NCI-H2171 treated with DMSO at 0.1 percent for 48 hours (cell line): ENCODE measurements at places on chromosomes 2 and 18.

GRCh38 chr2:35081001-35081621, 1274.5 kb upstream of the CRIM1 start:
- DNase-seq = no peak

DNA sequence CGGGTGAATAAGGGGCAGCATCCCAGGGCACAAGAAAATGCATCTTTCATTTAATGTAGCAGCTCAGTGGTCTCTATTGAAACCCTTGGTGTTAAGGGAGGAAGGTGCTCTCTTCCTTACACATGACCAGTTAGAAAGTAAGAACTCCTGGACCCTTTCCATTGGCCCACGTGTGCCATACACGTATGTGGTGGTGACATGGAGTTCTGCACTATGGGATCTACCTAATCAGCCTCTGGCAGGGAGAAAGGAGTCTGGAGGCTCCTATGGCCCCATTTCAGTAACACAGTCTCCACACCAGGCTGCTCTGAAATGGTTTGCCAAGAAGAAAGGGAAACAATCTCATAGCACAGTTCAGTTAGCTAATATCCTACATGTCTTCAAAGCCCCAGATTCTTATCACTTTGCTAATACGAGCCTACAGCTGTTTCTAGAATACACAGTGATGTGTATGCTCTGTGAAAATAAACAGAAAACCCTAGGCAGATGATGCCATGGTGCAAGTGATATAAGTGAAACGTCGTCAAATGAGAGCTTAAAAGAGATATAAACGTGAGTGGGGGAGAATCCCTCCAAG, 7.0 kb downstream of the EFEMP1 start:
- no peak for DNase-seq

GRCh38 chr2:166841679-166842078, 46.6 kb upstream of the XIRP2 start:
- no peak for DNase-seq

DNA sequence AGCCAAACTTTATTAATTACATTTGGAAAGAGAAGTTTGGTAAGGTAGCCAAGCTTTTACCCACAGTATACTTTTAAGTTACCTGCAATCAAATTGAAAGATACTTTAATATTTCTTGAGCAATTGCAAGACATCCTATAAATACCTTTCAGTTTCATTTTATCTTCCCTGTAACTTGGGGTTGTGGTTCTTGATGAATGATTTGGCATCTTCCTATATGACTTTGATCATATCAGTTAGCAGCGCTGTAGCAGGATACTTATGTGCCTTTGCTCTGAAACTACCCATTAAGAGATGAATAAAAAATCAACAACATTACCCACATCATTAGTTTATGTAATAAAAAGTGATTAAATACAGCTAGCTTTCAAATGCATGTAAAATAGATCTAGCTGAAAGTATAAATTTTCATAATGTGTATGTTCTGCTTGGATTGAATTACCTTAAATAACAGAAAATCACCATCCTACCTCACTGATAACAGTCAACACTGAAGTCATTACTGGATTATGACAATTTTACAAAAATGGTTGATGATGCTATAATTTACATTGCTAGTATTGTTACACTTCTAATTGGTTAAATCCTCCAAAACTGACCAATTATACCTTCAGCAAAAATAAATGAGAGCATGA, 50.4 kb downstream of the MMADHC start:
- DNase-seq = no peak

- DNase-seq = no peak
Observed at GRCh38 chr2:222774941-222775340, 85.9 kb upstream of the ACSL3 start.

DNA sequence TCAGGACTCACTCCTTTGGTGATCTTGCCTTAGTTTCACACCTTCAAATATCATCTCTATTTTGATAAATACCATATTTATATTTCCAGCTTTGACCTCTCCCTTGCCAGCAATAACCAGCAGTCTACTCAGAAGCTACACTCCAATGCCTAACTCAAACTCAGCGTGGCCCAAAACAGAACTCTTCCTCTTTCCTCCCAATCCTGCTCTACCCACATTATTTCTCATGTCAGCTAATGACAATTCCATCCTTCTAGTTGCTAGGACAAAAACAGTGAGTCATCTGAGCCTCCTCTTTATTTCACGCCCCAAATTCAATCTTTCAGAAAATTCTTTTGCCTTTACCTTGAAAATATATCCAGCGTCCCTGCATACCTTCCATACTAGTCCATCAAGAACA, 23.5 kb downstream of the CYRIA start:
- DNase-seq = no peak

- no peak for DNase-seq
Observed at GRCh38 chr2:113406114-113406513, 31.4 kb upstream of the ZNG1B start.

GRCh38 chr2:32314886-32315285, 37.2 kb downstream of the YIPF4 start:
- no peak for DNase-seq

DNA sequence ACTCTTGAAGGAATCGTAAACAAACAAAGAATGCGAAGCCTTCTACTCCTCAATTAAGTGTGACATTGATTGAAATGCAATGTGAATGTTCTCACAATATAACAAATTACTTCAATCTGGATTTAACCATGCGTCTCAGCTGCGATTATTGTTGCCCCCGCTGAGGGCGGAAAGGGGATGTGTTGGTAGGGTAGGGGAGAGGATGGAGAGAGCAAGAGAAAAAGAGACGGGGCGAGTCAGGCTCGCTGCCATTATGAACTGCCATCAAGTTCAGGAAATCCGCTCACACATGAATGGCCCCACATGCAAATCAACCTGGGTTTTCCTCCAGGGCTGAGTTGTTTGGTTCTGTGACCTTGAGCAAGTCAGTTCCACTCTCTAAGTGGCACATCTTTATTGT, 129.8 kb downstream of the PXDN start:
- no peak for DNase-seq

DNA sequence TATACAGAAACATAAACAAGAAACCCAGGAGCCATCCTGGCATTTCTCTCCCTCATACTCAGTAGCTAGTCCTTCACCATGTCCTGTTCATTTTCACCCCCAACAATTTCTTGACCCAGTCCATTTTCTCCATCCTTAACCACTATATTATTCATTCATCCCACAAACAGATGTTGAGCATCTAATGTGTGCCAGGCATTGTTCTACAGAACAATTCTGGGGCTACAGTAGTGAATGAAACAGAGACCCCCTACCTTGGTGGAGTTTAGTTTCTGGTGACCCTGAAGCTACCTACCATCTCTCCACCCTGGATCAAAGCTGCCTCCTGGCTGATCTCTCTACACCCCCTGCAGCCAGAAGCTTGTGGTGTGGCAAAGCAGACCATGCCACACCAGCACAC, 27.5 kb upstream of the BZW1 start:
- no peak for DNase-seq

GRCh38 chr18:50203801-50204604, 9.1 kb upstream of the MYO5B start:
- peak; percentile 85 for DNase-seq

DNA sequence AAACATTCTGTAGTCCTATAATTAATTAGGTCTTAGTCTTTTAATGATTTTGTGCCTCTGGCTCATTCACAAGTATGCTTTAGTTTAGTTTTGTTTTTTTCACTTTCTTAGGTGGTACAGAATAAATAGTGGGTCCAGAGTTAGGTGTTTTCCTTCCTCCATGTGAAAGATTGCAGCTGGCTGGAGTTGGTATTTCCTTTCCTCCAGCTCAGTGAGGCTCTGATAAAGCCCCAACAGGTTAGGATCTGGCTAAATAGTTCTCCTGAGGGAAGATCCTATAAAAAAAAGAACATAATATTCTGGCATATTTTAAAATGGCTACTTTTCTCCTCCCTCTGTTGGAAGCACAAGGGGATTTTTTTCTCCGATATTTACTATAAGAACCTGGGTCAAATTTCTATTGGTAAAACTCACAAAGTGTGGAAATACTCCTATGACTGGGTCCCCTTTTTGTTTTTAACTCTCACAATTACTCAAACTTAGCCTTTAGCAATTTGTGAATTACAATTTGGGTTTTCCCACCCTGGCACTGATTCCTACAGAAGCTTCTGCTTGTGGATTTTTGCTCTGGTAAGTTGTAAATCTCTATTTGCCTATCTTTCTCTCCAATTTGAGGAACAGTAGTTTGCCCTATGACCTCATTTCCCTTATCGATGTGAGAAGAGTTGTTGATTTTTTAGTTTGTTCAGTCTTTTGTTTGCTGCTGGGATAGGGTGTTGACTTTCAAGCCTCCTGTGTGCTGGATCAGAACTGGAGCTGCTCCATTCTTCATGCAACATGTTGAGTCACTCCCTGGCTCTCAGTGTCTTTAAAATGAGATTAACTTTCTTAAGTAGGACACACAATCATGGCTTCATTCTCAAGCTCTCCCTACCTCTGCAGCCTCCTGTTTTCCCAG, 500.9 kb downstream of the RNF144A start:
- no peak for DNase-seq

- DNase-seq = no peak
Observed at GRCh38 chr2:159531475-159531874, 84.9 kb downstream of the BAZ2B start.

GRCh38 chr2:71613953-71614925, 160.9 kb downstream of the DYSF start:
- DNase-seq = no peak

DNA sequence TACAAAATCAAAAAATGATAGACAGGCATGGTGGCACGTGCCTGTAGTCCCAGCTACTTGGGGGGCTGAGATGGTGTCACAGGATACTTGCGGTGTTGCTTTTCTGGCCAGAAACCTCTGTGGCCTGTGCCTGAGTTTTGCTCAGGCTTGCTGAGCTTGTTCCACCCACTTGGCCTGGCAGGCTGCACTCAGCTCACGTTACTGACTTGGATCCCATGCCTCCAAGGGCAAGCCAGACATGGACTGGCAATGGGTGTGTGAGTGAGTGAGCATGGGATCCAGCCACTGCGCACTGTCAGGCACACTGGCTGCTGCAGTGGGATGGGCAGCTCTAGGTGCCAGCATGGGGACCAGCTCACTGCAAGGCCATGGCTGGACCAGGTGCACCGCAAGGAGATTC, 67.9 kb downstream of the NCAPH start:
- DNase-seq = no peak

DNA sequence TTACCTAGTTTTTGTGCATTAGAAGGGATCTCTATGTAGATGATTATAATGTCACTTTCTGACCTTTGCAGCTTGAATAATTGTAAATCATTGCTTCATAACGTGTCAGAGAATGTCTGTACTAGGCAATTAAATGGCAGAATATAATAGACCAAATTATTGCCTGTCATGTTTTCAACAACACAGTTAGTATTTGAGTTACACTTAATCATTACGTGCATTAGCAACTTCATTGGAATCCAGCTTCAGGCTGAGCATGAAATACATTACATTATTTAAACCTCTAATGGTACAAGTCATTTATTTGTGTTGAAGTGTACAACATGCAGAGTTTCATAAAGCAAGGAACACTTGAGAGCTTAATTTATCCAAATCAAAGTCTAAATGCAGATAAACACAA, 48.0 kb downstream of the ZNF407 start:
- DNase-seq = no peak

DNA sequence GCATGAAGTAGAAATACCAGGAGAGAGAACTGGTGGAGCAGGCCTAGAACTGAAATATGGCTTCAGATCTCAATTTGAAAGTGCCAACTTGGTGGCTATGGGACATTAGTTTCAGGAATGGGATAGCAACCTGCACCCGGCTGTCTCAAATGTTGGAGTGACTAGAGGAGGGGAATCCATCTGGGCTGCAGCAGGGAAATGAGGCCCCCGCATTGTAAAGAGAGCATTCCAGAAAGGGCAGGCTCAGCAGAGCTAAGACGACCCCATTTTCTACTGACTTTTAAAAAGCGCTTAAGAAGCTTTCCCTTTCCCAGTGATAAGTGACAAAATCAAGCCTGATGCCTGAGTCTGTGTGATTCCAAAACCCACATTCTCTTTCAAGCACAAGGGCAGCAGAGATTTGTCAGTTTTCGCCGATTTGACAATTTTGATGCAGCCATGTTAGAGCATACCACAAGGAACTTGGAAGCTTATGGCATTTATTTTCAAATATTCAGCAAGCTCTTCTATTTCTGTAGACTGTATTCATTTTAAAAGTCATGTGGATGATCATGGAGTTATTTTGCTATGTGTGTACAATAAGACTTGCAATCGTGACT, 119.8 kb upstream of the ARHGAP28 start:
- no peak for DNase-seq

- no peak for DNase-seq
Observed at GRCh38 chr18:77766421-77766820, 516.8 kb downstream of the GALR1 start.

DNA sequence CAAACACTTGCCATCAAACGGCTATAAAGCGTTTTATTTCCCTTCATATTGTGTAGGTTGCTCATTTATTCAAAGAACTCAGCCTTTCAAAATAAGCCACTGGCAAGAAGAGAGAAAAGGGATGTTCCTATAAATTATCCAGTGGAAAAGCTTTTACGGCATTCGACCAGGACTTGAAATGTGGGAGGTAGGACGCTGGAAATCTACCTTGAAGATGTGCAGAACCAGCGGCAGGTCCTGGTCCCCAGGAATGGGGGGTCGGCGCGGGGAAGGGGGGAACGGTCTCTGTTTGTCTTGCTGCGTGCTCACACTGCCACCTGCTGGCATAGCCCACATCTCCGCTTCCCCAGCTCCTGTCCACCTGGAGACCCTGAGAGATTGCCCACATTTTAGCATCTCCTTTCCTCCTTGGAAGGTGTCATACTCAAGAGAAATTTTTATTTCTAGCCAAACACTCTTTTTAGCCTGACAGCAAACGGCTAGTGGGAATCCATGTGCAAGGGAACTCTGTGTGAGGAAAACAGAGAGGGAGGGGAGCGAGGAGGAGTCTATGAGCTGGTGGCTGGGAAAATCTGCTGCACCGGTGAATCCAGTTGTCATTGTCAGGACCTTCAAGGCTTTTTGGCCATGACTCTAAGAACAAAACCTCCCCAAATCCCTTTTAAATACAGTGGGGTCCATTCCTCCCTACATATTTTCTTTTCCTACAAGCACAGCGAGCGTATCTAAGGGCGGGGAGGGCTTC, 349.0 kb upstream of the PKDCC start:
- no peak for DNase-seq

DNA sequence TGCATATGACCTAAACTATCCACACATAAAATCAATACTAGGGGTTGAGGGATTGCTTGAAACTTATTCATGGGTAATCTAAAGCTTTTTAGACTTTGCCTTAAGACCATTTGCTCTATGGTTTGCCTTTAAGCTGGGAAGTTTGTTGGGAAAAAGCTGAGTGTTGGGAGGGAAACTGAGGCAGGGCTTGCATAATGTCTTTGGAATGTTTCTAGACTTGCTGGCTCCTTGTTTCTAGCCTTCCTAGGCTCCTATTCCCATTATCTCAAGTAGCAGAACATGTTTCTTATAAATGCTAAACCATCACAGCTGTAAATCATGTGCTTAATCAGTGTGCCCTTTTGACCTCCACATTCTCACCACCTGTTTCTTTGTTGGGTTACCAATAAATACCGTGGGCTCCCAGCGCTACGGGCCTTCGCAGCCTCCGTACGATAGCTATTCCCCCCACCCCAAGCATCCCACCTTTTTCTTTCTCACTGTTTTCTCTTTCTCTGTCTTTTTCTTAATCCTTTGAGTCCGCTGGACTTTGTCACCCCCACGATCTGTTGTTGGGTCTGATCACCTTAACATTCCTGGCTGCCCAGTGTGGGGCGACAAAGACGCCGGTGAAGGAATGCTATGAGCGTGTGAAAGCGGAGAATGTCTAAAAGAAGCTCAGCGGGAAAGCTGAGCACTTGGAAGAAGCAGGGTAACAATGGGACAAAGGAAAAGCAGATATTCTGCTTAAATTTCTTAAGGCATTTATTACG, 49.4 kb upstream of the CWC22 start:
- DNase-seq = peak; percentile 11
